ENCODE measurements at places on chromosomes 6 and 20.
A peak's percentile ranks its signal among the peaks of the same experiment; 100 is the strongest.

DNA sequence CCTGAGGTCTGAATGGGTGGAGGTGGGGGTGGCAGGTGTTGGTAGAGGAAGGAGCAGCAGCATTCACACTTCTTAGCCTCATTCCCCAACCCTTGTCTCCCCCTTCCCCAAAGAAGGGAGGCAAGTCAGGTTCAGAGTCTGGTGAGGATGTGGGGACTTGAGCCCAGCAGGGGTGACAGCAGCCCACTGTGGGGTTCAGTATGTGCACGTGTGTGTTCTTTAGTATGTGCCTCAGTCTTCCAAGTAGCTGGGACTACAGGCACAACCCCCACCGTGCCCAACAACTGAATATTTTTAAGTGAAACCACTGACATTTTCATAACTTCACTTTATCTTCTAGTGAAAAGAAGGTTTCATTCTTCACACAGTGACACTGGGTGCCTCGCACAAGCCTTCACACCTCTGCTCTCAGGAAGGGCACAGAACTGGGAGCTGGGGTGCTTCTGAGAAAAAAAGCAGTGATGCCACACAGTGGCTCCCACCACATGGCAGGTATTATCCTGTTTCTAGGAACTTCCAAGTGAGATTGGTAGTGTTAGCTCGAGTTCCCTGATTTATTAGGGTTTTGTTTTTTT, 33.4 kb upstream of the PRELID3B start:
- no peak for DNase-seq

DNA sequence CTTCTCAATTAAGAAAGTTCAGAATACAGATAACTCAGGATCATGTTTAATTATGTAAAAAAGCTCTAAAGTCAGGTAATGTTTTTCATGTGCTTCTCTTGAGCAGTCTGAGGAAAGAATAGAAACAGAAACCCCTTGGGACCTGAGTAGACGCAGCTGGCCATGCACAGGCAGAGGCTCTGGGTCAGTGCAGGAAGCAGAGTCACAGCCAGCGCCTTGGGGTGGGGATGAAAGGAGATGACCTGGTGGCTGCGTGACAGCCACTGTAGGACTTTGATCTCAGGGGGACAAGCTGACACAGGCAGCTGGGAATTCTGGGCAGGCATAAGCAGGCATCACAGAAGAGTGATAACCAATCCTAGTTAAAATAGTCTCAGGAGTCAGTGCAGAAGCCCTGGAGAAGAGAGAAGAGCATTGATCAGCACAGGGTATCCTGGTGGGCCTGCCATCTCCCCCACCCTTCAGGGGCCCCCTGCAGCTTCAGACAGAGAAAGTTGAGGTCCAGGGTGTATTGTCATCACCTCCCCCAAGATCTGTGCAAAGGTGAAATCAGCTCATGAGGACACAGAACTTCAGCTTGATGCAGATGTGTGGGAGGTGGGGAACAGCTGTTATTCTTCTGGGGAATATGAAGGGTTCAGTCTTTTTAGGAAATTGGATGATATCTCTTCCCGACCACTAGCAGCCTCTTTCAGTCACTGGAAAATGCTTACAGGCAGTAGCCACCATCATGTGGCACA, 6.4 kb downstream of the HLA-DQB1 start:
- peak; percentile 89 for DNase-seq

DNA sequence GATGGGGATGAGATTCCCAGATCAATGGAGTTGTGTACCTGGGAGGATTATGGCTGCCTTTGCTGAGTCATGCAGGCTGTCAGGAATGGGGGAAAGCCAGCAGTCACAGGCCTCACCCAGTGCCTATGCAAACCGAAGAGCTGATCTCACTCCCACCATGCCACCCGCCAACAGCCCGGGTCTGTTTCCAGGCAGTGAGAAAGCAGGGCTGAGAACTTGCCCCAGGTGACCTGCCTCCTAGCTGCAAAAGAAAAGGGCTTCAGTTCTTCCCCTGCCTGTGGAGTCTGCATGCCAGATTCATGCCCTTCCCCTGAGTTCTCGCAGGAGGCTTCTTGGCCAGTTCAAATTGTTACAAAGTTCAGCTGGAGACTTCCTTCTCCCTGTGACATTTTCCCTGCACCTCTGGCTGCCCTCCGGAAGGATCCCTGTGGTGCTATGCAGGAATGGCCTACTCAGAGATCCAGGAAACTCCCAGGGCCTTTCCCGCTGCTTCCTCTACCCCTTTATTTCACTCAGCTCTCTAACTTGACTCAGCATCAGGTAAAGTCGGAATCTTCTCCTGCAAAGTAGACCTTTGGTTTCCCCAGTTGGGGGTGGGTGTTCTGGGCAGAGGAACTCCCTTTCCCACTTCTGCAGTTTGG, 71.5 kb upstream of the B3GAT2 start:
- no peak for DNase-seq

GRCh38 chr6:96939007-96939805, 14.7 kb downstream of the KLHL32 start:
- DNase-seq: no peak

DNA sequence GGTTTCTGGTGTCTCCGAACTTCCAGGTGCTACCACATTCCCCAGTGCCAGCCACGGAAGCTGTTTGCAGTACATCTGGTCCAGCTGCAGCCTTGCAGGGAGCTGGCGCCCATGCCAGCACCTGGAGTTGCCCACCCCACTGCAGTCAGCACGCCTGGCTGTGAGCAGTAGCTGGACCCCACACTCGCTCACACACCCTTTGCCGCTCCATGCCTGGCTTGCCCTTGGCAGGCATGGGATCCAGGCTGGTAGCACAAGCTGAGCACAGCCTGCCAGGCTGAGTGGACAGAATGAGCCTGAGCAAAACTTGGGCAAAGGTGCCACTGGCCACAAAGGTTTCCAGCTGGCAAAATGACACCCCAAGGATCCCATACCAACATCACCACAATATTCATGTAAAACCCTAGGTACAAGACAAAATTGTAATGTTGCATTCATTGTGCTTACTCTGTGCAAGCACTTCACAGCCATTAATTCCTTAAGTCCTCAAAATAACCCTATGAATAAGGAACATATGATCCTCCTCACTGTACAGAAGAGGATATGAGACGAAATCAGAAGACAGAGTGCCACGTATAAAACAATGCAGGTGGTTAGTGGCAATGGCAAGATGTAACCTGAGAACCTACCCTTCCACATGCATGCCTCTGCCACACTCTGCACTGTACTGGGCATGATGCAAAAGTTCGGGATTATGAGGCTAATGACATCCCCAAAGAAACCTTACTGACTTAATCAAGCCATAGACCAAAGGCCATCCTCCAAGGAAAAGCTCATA, 18.3 kb downstream of the KIF16B start:
- no peak for DNase-seq

DNA sequence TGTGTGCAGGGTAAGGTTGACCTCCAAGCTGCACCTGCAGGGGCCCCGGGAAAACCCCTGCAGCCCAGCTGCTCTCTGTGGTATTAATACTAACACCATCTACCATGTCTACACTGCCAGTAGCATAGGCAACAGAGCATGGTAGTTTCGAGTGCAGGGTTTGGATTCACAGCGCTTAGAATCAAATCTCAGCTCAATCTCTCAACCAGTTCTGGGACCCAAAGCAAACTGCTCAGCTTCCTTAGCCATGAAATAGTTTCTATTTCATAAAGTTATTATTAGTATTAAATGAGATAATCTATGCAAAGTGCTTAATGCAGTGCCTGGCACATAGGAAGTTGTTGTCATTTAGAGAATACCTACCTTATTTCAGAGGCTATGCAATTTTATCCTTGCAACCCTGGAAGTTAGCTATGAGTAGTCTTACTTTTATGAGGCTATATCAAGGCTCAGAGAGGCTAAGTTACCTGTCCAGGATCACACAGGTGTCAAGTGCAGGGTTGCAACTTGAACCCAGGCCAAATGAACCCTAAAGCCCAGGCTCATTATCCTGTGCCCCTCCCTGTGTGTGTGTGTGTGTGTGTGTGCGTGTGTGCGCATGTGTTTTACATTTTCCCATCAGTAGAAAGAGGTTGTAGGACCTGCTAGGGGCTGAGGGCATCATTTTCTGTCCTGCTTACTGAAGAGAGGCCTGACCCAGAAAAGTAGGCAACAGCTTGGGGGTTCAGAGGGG, 27.6 kb upstream of the MRPS18A start:
- DNase-seq: peak; percentile 93

DNA sequence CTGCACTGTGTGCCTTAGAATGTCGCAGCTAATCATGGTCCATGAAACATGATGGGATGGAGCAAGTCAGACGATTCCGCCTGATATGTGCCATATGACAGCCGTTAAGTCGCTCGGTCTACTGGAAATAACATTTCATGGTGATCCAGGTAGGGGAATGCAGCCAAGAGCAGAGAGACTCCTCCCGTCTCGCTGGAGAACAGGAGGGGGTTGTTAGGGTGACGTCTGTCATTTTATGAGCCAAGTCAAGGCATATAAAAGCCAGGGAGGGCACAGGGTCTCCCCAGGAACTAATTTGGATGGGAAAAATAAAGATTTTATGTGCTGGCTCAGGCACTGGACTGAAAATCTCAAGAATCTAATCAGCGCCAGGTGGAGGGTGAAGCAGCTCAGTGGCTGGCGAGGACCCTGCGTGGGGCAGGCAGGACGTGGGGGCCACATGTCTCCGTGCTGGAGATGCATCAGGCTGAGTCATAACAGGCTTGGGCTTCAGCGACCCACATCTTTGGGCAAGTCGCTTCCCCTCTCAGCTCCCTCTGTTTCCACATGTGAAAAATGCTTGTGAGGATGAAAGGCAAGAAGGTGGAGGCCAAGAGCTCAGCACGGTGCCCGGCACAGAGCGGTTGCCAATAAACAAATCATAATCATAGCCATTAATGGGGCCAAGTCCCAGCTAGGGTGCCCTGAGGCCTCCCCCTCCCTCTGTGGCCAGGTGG, 234.6 kb downstream of the ANKRD60 start:
- DNase-seq: no peak

DNA sequence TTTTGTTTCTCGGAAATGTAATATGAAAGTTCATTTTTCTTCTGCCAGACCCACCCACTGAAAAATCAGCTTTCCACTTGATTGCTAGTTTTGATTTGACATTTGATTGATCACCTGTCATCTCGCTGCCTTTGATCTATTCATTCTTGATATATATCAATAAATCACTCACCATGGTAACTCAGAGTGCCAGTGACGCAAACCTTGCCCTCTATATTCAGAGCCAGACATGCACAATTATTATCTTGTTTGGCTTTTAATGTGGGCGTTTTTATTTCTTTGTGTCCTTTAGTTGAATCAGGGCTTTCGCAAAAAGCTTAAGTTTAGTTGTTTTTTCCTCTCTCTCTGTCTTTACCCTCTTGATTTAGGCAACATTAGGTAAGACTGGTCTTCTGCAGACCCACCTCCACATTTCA, 2.0 kb downstream of the TSHZ2 start:
- DNase-seq: no peak

- peak; percentile 69 for DNase-seq
Observed at GRCh38 chr20:32336918-32337347, 21.2 kb upstream of the ASXL1 start.

- DNase-seq: no peak
Observed at GRCh38 chr20:49579195-49579594, 11.3 kb upstream of the PTGIS start.

DNA sequence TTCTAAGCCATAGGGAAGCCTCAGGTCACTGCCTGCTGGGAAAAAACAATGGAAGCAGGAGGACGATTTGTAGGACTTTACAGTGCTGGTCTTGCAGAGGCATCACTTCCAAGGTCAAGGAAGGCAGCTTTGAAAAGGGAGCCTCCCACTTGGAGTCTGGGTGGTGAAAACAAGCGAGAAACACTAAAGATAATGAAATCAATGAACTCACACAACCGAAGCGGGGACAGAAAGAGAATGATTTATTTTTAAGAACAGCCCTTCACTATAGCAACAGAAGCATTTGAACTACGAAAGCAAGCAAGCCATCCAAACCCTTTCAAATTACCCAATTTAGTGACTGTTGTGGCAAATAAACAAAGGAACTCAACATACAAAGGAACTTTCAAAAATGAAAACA, 227.5 kb downstream of the THBS2 start:
- DNase-seq: no peak

GRCh38 chr6:55058682-55059081, 115.6 kb upstream of the HCRTR2 start:
- DNase-seq: no peak

DNA sequence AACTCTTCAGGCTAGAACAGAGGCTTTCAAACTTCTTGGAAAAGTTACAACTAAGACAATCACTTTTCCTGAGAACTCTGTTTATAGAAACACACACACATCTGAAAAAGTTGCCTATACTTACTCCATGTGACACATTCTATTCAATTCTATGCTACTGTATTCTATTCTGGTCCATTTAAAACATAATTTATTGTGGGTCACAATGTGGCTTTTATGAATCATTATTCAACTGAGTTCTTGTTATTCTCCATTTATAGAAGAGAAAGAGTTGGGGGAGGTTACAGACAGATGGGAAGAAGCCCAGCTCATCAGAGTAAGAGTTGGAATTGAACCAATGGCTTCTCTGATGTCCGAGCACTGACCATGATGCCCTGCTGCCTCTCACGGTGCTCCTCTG, 21.6 kb upstream of the BCAS1 start:
- no peak for DNase-seq

GRCh38 chr20:50398064-50398463, 112.1 kb upstream of the PTPN1 start:
- no peak for DNase-seq

- no peak for DNase-seq
Observed at GRCh38 chr6:135188718-135189117, 7.6 kb downstream of the MYB start.

GRCh38 chr20:62534526-62535221, 58.9 kb upstream of the GATA5 start:
- no peak for DNase-seq
